ENCODE measurements at places on chromosomes 12 and 14.
A peak's percentile ranks its signal among the peaks of the same experiment; 100 is the strongest.

DNA sequence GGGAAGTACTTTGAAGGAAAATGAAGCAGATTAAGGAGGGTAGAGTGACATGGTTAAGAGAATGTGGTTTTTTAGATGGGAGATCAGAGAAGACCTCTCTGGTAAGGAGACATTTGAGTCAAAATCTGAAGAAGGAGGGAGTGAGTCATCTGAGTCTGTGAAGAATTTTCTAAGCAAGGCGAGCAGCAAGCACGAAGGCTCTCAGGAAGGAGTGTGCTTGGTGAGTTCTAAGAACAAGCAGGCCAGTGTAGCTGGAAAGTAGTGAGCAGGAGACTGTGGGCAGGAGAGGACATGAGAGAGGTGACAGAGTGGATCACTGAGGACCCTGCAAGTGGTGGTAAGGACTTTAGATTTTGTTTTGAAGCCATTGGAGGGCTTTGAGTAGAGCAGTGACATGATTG, 76.3 kb upstream of the FUT8 start:
- DNase-seq: no peak

DNA sequence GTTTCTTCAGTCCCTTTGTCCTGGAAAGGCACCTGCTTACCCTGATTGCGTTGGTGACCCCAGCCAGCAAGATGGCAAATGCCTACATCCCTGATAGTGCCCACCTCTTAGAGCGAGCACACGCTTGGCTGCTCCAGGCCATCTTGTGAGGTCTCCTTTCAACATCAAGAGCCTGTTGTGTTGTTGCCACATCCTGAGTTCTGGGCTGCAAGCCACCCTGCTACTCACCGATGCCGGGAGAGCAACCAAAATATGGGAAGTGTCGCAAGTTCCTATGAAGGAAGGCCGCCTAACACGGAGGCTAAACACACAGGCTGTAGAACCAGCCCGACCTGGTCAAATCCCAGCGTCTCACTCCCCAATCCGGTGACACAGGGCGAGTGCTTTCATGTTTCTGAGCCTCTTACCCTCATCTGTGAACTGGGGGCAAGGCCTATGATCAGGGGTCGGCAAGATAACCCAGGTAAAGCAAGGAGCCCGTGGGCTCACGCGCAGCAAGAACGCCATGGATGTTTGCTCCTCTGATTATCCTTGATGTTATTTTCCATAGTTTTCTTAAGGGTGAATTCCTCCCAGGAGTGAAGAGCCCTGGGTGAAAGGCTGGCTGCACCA, 98.4 kb downstream of the LGMN start:
- DNase-seq: no peak

- no peak for DNase-seq
These were observed 73.1 kb upstream of the GPR68 start for GRCh38 chr14:91317381-91318308.

DNA sequence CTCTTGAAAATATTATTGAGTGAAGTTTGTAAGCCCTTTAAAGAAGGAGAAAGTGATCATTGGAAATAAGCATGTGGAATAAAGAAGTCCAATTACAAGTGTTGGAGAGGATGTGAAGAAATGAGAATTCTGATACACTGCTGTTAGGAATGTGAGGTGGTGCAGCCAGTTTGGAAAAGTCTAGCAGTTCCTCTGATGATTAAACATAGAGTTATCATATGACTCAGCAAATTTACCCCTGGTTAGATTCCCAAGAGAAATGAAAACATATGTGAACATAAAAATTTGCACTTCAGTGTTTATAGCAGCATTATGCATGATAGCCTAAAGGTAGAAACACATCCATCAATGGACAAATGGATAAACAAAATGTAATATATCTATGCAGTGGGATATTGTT, 319.9 kb downstream of the AEBP2 start:
- no peak for DNase-seq

DNA sequence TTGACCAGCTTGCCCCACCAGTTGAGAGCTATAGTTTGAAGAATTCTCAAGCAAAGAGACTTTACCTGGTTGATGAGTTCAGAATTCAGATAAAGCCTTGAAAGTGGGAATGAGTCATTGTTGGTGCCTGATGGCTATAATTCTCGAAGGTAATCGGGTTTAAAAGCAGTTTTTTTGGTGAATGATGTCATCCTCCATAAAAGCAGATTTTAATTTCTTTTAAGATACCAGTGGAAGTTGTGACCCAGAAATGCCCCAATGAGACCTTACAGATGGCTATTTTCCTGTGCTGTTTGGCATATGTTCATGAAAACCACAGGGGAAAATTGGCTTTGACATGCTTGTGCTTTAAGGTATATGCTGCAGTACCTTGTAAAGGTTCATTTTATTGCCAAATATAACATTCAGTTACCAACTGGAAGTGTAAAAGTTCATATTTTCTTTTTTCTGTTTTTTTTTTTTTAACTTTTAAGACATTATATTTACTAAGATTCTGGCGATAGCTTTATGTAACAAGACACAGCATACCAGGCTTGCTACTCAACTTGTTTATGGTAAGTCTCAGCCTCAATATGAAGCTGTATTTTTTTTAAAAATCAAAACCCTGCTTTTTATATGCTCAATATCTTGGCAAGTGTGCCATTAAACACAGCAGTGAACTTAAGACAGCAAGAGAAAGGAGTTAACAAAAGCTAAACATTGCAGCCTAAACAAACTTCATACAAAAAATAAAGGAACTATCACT, 119.3 kb downstream of the LMNTD1 start:
- DNase-seq: no peak

- no peak for DNase-seq
These were observed 35.5 kb upstream of the OR5AU1 start for GRCh38 chr14:21191261-21191808.

DNA sequence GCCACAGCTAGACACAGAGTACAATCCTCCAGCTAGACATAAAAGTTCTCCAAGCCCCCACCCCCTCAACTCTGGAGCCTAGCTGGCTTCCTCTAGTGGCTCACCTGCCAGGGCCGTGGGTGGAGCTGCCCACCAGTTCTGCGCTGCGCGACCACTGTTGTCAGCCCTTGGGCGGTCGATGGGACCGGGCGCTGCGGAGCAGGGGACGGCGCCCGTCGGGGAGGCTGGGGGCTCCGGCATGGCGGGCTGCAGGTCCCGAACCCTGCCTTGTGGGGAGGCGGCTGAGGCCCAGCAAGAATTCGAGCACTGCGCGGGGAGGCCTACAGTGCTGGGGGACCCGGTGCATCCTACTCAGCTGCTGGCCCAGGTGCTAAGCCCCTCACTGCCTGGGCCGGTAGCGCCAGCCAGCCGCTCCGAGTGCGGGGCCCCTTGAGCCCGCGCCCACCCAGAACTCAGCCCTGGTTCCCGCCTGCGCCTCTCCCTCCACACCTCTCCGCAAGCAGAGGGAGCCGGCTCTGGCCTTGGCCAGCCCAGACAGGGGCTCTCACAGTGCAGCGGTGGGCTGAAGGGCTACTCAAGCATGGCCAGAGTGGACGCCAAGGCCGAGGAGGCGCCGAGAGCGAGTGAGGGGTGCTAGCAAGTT, 51.0 kb downstream of the RTN1 start:
- DNase-seq: no peak

DNA sequence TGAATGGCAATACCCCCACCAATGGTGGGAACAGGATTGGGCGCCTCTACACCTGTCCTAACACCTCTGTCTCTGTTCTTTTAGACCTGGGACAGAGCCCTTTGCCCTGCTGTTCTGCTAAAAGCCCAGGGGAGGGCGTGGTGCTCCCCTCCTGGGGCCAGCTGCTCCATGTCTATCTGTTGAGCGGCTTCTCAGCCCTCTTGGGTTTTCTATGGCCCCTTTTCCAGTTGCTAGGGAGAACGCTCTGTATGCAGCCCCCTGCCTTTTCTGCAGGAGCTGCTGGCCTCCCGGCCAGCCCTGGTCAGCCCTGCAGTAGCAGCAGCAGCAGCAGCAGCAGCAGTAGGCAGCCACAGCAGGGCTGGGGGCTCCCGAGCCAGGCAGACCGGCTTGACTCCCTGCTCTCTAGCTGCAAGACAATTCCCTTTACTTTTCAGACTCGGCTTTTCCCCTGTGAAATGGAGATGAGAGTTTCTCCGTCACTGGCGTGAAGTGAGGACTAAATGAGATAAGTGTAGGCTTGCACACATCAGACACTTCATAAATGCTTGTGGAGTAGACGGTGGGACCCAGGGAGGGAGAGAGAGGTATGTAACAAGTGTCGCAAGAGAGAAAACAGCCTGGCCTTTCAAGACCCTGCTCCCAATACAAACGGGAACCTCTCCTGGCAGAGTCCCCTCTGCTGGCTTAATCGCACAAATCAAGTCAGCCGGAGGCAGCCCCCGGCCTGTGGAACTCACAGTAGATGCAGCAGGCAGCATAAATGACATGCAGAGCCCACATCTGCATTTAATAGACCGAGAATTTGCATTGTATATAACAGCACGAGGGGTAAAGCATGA, 1.0 kb downstream of the RTL1 start:
- no peak for DNase-seq

DNA sequence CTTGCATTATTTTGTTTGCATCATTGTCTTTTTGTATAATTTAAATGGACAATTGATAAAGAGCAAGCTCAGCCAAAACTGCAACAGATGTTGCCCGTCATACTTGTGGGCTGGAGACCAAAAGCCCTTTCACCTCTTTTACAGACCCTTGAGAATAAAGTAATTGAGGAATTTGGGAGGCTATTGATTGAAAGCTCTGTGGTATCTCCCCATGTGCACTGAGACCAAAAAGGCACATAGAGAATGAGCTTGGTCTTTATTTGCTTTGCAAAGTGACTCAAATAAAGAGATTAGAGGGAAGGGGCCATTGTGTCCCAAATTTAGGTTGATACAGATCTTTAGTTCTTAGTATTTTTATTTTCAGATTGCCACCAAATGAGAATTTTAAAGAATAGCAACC, 617.6 kb downstream of the TRHDE start:
- DNase-seq: no peak

GRCh38 chr12:13603953-13604352, 377.4 kb downstream of the GRIN2B start:
- no peak for DNase-seq

DNA sequence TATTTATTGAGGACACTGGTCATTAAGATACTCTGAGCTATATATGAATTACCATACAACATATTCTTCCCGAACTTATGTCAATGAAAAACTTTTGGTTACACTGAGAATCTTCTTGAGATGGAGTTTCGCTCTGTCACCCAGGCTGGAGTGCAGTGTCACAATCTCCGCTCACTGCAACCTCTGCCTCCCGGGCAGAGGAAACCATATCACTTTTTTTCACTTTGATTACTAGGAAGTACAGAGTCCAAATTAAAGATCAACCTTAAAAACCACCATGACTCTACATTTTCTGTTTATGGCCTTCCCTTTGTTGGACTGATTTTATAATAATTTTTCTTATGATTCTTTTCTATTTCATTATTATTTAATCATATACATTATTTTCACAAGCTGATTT, 336.5 kb downstream of the FSCB start:
- DNase-seq: no peak

GRCh38 chr12:111360325-111360930, 8.5 kb downstream of the PHETA1 start:
- DNase-seq: no peak

DNA sequence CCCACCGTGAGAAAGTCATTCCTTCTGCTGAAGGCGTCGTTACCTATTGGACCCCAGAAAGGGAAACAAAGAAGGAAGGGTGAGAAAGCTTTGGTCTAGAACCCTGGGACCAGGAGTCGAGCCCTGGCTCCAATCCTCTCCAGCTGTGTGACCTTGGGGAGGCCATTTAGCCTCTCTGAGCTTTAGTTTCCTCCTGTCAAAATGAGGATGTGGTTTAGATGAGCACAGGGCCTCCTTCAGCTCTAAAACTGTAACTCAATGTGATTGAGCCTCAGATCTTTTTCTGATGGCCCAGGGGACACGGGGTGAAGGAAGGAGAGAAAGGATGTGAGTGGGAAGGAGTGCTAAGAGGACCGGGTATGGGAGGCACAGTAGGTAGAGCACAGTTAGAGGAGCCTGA, 7.7 kb downstream of the JDP2 start:
- DNase-seq: no peak

- DNase-seq: no peak
These were observed 142.0 kb upstream of the PZP start for GRCh38 chr12:9349888-9350885.

GRCh38 chr14:37246427-37246829, 48.7 kb downstream of the MIPOL1 start:
- peak; percentile 14 for DNase-seq

- DNase-seq: no peak
These were observed 124.6 kb downstream of the RFLNA start for GRCh38 chr12:124419292-124420040.

DNA sequence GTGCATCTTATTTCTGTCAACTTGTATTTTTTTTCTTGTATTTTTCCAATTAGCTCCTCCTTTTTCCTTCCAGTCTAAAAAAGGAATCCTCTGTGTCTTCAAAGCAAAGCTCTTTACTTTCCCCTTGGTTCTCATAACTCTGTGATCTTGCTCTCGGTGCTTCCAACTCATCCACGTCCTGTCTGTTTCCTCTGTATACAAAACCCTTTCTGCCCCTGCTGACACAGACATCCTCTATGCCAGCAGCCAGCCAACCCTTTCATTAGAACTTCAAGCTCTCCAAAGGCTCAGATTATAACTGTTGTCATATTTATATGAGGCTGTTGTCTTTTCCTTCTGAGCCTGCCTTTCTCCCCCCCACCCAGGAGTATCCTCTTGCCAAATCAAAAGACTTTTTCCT, 32.4 kb downstream of the OAS2 start:
- DNase-seq: no peak

GRCh38 chr14:103361867-103362266, 23.3 kb upstream of the MARK3 start:
- DNase-seq: no peak

DNA sequence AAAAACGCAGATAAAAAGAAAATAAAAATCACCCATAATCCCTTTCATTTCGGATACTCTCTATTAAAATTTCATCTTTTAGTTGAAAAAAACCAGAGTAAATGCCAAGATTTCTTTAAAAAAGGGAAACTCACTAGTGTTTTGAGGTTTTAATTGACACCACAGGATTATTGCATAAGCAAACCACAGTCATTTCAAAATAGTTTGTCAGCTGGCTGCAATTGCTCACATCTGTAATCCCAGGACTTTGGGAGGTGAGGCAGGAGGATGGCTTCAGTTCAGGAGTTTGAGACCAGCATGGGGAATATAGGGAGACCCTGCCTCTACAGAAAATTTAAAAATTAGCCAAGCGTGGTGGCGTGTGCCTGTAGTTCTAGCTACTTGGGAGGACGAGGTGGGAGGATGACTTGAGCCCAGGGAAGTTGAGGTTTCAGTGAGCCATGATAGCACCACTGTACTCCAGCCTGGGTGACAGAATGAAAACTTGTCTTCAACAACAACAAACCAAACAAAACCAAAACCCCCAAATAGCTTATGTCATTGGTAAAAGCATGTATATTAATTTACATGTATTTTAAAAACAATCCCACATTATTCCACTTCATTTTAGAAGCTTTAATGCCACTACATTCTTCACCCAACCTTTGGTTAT, 48.8 kb downstream of the SYNE2 start:
- no peak for DNase-seq

- DNase-seq: peak; percentile 42
These were observed 2.9 kb upstream of the EMP1 start for GRCh38 chr12:13193505-13194231.

GRCh38 chr12:96192926-96193573, 1.1 kb upstream of the ELK3 start:
- DNase-seq: no peak

GRCh38 chr14:57171903-57172302, 96.8 kb downstream of the EXOC5 start:
- no peak for DNase-seq
